ENCODE measurements at places on chromosomes 3 and 15. TPM values are rescaled to one million over a fixed set of nuclear protein-coding genes. Genes with fewer than 3 reads are reported as not detected.

DNA sequence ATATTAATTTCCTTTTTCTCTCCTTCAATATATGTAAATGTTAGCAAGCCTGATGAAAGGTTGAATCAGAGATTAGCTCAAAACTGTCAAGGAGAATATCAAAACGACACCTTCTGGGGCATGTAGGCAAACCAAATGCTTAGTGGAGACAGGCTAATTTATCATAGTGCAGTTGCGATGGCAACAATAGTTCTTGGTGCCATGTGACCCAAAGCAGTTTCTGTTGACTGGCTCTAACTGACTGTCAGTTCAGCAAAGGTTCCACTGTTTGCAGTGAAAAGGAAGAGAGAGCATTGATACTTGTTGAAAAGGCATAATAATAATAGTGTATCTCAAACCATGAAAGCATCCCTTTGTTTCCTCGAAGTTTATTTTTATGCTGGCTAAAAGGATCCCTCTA, 513.9 kb downstream of the NLGN1 start:
- no peak for DNase-seq

- DNase-seq: no peak
Observed at GRCh38 chr15:59399465-59400102, 26.9 kb upstream of the MYO1E start.

The CHRM5 gene
- 0.35 TPM for polyA plus RNA-seq

- no peak for DNase-seq
Observed at GRCh38 chr3:100614941-100615340, 5.5 kb downstream of the ADGRG7 start.

- DNase-seq: no peak
Observed at GRCh38 chr3:72579581-72580245, 268.5 kb downstream of the SHQ1 start.

All from left kidney (tissue), 8 donors.